NCI-H2081 treated with DMSO at 0.1 percent for 48 hours (cell line): ENCODE measurements at places on chromosomes 3 and 15.

DNA sequence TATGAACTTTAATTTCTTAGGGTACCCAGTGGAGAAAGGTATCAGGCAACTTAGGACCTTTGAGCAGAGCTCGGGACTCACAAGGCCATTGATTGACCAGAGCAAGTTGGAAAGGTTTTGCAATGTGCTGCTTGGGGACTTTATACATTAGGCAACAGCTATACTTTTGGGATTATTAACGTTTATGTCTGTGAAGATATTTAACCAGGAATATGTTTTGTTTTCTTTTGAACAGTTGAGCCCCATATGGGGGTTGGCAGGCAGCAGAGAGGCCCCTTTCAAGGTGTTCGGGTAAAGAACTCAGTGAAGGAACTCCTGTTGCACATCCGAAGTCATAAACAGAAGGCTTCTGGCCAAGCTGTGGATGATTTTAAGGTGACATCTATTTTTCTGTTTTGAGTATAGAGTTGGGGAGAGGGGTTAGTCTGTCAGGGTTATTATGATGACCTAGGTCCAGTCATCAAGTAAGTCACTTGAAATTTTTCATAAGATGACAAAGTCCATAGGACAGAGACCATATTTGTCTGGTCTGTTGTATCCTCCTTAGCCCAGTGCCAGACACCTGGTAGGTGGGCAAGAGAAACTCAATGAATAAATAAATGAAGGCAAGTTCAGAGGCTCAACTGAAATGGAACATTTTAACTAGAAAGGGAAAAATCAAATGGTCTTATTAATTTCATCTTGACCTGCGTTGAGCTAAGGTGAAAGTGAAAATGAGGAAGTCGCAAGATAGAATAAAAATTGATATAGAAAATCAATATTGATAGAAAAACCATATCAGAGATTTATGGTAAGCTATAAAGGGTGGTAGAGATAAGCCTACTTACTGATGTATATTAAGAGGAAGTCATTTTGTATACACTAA is 2.8 kb downstream of the NFKBIZ start:
- no peak for DNase-seq

DNA sequence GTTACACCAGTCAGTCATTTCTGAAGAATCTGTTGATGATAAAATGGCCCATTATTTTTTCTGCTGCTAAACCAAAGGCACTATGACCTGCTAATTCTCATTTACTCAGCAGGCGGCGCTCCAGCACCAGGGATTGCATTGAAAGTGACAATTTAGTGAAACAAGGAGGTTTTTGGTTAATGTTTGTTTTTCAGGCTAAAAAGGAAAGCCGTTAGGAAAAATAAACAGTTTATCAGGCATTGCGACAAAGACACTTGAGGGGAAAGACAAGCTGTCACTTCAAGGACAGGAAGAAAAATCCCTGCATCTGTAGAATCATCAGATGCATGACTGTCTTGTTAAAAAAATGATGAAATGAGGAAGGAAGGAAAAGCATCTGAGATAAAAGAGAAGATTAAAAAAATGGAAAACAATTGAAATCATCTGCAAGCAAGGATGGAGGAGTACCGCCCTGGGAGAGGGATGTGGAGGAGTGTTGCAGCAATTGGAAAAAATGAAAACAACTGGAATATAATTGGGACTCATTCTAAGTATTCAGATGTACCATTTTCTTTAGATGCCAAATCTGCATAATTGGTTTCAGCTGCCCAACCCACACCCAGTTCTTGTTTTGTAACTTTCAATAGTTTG is 54.0 kb downstream of the NR1D2 start:
- DNase-seq = peak; percentile 19

GRCh38 chr3:196774191-196774820 is 34.6 kb downstream of the PAK2 start:
- DNase-seq = no peak

GRCh38 chr15:88470625-88471372 is 3.3 kb downstream of the MRPS11 start:
- no peak for DNase-seq

GRCh38 chr3:39432342-39432741 is 25.8 kb downstream of the RPSA start:
- DNase-seq = no peak

DNA sequence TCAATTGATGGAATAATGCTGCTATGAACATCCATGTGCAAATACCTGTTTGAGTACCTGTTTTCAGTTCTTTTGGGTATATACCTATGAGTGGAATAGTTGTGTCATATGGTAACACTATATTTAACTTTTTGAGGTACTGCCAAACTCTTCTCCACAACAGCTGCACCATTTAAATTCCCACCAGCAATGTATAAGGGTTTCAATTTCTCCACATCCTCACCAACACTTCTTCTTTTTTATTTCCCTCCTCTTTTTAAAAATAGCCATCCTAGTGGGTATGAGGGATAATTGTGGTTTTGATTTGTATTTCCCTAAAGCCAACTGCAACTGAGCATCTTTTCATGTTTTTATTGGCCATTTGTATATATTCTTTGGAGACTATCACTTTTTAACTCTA is 31.3 kb upstream of the ARHGEF3 start:
- DNase-seq = no peak

DNA sequence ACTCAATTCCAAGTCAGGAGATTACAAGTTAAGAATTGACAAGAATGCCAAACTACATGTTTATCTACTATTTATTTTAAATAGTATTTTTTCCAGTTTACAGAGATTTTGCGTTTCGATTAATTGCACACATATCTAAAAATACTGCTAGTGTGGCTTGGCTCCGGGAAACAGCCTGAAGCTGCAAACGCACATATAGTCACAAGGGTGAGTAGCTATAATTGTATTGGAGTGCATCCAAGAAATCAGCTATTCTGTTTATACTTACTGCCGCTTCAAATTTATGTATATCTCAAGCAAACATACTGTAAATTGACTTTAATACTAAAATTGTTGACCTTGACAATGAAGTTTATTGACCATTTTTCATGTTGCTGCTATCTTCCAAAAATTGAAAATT is 77.0 kb upstream of the PLSCR5 start:
- DNase-seq = peak; percentile 89

DNA sequence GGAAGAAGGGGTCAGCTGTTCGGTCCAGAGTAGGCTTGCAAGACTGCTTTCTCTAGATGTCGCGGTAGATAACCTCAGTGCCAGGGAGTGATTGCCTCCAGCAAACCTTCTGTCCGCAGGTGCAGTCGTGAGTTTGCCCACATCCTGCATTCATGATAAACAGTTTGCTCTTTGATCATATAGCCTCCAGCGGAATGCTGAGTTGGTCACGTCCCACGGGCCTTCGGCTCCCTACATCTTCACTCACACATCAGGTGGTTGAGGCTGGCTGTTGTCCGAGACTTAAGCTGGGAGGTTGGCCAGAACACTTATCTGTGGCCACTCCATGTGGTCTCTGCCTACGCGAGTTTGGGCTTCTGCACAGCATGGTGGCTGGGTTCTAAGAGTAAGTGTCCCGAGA is 62.1 kb upstream of the NR2C2 start:
- DNase-seq = no peak

DNA sequence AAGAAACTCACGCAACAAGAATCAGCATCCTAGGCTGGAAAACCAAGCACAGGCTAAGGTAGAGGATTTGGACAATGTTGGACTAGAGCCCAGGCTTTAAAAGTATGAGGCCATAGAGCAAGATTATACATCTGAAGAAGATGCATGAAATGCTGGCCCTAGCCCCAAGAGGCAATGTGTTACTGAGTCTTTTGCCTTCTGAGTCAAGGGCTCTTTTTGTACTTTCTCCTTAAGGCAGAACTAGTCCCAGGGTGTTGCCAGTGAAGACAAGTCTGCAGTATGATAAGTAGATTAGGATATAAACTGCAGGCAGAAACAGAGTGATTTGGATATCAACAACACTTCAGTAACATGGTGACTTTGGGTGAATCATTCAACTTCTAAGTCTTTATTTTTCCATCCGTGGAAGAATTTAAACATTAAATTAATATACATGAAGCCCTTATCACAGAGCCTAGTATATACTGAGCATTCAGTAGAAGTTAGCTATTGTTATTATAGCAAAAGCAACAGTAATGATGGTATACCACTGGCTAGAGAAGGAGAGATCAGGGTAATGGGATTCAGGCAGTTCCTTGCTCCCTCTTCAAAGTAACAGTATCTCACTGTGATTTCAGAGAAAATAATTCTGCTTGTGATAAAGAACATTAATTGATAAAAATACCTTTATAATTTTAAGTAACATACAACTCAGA is 99.9 kb upstream of the MLF1 start:
- no peak for DNase-seq

- DNase-seq = no peak
Measured at GRCh38 chr3:13934315-13934714, 54.4 kb upstream of the WNT7A start.

GRCh38 chr3:189516039-189516438 is 115.2 kb upstream of the TP63 start:
- no peak for DNase-seq

DNA sequence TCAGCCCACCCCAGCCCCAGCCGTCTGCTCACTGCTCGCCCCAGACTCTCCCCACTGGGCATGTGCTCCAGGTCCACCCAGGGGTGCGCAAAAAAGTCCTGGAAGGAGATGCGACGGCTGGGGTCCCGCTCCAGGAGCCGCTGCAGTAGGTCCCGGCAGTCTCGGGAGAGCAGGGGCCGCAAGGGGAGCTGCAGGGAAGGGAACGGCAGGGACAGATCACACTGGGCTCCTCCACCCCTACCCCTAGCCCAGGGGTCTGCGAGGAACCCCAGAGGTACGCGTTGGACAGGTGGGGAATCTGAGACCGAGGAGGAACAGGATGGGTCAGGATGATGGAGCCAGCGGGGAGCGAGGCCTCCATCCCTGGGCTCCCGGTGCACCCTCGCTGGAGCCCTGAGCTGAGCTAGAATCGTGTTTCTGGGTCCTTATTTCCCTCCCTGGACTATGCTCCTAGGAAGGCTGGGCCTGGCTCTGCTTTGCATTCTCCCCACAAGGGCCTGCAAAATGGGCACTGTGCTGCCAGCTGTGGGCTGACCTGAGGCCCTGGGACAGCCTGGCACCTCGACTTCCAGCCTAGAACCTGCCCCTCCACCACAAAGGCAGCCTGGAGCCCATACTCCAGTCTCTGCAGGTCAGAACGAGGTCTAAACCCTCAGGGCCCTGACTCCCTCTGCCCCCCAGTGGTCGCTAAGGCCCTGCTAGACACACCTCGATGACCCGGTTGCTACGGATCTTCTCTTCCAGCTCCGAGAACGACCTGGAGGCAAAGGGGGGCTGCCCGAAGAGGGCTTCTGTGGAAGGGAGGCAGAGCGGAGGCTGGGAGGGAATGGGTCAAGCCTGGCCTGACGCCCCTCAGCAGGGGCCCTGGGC is 3.2 kb downstream of the ULK3 start:
- no peak for DNase-seq

DNA sequence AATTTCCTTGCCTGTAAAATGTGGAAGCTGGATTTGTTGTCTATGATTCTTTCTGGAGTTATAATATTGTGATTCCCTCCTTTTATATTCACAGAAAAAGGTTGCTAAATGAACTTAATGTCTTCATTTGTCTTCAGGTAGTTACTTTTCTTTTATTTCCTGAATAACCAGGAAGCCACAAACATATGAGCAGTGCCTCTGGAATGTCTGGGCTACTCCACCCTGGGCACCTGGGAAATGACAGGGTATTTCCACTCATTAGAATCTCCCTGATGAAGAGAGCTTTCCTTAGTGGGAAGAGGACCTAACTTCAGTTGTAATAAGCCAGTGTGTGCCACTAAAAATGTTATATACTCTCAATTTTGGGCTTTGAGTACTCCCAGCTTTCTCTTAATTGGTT is 3.8 kb upstream of the SLMAP start:
- no peak for DNase-seq

DNA sequence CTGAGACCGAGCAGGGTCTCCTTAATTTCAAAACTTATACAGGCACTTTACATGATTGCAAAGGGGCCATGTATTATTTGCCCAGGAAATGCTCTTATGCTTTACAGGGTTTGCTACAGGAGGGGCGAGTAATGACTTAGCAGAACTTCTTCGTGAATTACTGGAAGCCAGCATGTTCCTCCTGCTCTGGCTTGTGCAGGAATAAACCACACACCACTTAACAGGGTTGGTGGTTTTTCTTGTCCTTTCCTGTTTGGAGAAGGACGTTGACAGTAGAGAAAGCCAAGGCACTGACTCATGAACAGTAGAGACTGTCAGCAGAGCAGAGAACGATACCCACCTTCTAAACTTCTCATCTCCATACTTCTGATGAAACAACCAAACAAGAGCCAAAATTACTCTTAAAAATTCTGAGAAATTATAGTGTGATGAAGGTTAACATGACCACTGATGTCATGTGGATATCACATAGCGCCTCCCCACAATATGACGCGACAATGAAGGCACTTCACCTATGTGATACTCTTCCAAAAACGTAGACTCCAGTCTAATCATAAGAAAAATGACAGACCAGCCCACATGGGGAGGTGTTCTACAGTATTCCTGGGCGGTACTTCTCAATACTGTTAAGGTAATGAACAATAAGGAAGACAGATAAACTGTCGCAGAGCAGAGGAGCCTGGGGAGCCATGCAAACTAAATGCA is 24.7 kb upstream of the MCTP2 start:
- no peak for DNase-seq

DNA sequence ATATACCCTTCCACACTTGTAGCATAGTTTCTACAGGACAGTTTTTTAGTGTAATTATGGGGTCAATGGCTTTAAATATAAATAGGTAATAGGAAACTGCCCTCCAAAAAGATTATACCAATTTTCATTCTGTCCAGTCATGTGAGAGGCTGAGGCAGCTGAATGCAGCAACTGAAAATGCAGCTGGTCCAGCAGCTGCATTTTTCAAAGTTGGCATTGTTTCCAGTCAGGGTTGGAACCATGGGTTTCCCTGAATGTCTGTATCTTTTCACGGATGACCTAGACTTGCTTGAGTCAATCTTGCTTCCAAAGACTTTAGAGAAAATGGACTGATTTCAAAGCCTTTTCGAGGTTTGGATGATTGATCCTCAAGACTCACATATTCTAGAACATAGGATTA is 9.9 kb upstream of the KNL1 start:
- DNase-seq = peak; percentile 14

- no peak for DNase-seq
Measured at GRCh38 chr3:45041666-45042065, 15.6 kb downstream of the CLEC3B start.

GRCh38 chr3:143252931-143253330 is 133.4 kb downstream of the CHST2 start:
- DNase-seq = no peak

- no peak for DNase-seq
Measured at GRCh38 chr3:150179330-150179729, 208.6 kb upstream of the PFN2 start.

GRCh38 chr3:56997675-56998074 is 62.8 kb upstream of the SPATA12 start:
- DNase-seq = no peak

DNA sequence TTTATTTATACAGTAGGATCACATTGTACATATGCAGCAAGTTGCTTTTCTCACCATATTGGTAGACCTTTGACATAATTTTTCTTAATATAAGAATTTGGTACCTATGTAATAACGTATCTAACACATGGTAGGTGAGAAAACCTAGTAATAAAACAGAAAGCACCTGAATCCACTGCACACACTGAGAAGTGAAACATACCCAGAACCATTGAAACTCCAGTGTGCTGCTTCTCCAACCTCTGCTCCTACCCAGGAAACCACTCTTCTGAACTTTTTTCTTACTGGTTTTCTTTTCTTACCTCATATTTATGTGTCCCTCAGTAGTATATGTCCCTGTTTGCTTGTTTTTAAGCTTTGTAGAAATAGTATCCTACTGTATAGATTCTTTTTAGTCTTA is 293.0 kb downstream of the UBE2E2 start:
- DNase-seq = no peak
